RPMI8226 (cell line): ENCODE measurements at places on chromosomes 3 and 15.

- no peak for DNase-seq
These were observed 26.2 kb upstream of the IL16 start for GRCh38 chr15:81170511-81170910.

DNA sequence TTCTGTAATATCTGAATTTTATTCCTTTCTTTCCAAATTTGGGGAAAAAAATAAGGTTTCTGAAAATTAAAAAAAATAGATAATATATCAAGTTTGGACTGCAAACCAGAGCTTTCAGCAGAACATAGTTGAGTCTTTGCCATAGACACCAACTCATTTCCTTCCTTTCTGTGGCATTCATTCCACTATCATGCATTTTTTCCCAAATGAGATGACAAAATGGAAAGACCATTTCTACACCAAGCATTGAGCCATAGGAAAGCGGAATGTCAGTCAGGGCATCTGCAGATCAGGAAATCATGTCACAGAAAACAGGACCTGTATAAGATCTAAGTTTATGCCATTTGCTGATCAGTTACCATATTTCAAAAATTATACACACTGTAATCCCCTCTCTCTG is 333.3 kb upstream of the THBS1 start:
- DNase-seq: no peak

GRCh38 chr15:38670128-38671005 is 105.8 kb upstream of the RASGRP1 start:
- DNase-seq: no peak

DNA sequence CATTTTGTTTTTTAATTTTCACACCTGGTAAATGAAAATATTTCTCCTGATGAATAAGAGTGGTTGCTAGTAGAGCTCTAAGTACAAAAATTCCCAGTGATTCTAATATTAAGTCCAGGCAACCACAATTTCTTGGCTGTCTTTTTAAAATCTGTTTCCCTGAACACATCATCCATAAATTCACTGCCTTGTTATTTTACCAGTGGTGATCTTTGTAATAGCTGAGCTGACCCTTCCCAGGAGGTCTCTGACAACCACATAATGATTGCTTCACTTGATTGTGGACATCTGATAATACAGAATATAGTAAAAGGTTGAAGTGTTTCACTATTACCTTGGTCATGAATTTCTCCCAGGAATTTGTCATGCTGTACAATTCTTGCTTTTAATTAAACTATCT is 13.9 kb upstream of the TOP2B start:
- DNase-seq: no peak

DNA sequence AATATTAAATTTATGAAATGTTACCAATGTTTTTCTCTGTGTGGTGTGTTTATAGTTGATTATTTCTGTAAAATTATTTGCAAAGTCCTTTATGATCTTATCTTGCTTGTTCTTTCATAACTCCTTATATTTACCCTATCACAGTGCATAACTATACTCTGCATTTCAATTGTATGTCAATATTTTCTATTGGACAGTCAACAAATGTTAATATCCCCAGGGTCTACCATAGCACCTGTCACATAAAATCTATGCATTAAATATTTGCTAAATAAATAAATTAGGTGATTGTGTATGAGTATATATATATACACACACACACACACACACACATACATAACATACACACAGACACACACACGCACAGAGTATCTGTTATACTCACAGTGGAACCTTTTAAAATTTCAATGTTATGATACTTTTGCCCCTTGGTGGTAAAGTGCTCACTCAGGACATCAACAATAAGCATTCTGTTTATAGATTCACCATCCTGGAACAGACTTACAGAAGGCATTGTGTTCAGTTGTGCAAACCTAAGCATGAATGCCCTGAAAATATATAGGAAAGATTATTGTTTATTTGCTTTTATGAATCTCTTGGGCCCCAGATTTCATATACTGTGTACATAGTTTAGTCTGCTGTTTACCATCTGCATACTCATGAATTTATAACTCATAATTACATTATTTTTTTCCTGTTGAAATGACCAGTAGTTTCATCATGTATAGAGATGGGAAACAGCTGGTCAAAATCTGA is 443.7 kb downstream of the EPHA6 start:
- DNase-seq: no peak

DNA sequence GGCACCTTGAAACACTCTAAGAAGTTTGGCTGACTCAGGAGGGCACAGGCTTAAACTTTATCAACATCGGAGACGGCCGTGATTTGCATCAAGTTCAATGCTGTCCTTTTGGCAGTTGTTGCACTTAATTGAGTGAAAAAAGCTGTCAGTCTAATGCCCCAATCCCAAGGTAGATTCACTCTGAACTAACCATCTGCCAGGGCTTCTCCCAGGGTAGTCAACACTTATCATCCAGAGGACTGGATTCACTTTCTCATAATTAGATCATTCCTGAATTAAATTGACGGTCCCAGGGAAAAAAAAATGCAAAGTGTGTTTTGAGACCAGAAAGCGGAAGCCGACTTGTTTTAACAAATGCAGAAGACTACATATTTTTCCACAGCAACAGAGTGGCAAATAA is 28.5 kb downstream of the RORA start:
- DNase-seq: no peak

GRCh38 chr3:32136703-32137102 is 30.3 kb downstream of the GPD1L start:
- DNase-seq: no peak

DNA sequence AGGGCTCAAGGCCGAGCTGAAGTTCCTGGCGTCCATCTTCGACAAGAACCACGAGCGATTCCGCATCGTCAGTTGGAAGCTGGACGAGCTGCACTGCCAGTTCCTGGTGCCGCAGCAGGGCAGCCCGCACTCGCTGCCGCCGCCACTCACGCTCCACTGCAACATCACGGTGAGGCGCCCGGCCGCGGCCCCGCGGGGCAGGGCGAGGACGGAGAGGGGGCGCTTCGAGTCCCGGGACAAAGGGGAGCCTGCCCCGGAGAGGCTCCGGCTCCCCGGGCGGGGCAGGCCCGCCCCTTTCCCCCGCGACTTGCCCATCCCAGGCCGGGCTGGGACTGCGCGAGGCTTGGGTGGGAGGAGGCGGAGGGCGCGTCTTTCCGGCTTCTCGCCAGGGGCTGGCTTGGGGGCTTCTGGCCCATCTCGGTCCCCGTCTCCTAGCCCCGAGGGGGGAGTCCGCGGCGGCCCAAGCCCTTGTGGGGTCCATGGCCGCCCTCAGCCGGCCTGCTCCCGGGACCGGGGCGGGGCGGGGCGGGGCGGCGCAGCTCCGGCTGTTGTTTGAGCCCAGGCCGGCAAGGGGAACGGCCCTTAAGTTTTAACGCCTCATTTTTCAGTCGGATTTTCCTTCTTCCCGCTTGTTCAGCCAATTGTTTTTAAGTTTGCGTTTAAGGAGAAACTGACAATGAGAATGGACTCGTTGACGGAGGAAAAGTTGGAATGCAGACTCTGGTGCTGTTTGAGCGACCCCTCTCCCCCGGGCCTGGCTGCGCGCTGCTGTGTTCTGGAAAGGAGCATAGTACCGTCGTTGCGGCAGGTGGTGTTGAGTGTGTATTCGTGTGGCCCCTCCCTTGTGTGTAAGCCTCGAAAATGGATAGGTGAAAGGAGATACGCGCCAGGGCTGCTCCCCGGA is 683 bp downstream of the UBE2Q2 start:
- peak; percentile 72 for DNase-seq

- DNase-seq: no peak
These were observed 10.6 kb upstream of the RFX7 start for GRCh38 chr15:56254265-56254664.

DNA sequence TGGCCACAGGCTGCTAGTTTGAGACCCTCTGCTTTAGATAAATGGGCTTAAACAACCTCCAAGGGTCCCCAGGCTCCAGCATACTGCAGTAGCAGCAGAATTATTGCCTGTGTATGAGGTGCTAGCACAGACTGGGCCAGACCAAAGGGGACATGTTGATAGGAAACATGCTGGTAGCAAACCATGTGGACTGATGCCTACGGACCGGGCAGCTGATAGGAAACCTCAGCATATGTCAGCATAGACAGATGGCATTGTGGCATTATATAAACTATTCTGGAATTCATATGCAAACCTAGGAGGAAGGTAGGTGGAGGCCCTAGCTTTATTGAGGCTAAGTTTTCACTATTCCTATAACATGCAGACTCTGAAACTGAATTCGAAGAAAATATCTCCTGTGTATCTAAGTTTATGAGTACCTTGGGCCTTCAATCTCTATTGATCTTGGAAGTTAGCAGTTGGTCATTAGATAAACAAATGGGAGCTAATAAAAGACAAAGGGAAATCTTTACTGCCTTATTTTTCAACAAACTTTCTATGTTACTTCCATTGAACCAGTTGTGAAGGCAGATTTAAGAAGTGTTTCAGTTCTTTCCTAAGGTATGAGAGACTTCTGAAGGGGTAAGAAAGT is 1.7 kb upstream of the HGD start:
- DNase-seq: no peak

GRCh38 chr3:11088066-11088465 is 66.2 kb upstream of the HRH1 start:
- no peak for DNase-seq

DNA sequence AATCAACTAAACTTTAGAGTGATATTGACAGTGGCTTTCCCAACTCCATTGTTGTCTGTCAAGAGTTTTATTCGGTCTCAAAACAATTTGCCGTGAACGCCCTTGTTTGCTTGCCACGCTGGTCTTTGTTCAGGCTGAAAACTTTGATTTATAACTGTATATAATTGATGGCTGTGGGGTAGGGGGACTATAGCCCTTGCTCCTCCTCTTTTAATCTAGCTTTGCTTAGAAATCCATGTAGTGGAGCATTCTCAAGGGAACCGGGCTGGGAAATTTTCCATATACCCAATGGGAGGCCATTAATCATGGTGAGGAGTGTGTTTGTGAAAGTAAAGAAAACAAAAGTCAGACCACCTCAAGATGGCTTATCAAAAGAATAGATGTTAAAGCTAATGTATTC is 339.8 kb upstream of the RARB start:
- DNase-seq: no peak

- DNase-seq: no peak
These were observed 24.5 kb downstream of the NANOGP8 start for GRCh38 chr15:35060591-35060990.

- no peak for DNase-seq
These were observed 96.5 kb upstream of the MYO5C start for GRCh38 chr15:52392008-52392687.

GRCh38 chr15:57091636-57092035 is 173.2 kb downstream of the TCF12 start:
- no peak for DNase-seq

DNA sequence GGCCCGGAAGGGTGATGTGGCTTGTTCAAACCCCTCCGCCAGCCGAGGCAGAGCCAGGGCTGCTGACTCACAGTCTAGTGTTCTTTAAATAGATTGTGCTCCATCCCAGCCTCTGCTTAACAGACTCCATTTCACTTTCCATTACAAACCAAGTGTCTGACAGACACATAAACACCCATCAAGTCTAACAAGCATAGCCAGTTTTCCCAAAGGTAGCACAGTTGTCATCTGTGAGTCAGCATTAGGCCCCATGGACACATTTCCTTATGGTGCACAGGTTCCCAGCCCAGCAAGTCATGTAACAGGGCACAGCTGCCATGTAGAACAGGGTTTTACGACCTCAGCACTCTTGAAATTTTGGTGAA is 109.9 kb upstream of the RAP2B start:
- DNase-seq: peak; percentile 92
